ENCODE measurements at places on chromosomes 2 and 18. TPM values are rescaled to one million over a fixed set of nuclear protein-coding genes. Genes with fewer than 3 reads are reported as not detected.

Gene SERPINB7
- 116 TPM for total RNA-seq

Gene FIGN
- 1.6 TPM for total RNA-seq

Gene CAPN14
- 1.4 TPM for total RNA-seq

Gene ERBB4
- not detected for total RNA-seq

Gene FBXO41
- 2.4 TPM for total RNA-seq

Gene CRYGA
- not detected for total RNA-seq

Gene TIGD1
- total RNA-seq, result 2.8 TPM

Gene GKN2
- not detected for total RNA-seq

Gene OR6B2
- not detected for total RNA-seq

Gene FEV
- not detected for total RNA-seq

Gene DNER
- total RNA-seq, result 1.0 TPM

Gene DSG1
- total RNA-seq, result 4.4 TPM

Gene RAD51AP2
- total RNA-seq, result 0.34 TPM

Gene MROH2A
- not detected for total RNA-seq

Gene CCBE1
- total RNA-seq, result 0.28 TPM

Gene RFX8
- not detected for total RNA-seq

Gene LCT
- not detected for total RNA-seq

Gene UGT1A9
- not detected for total RNA-seq

Gene TMEM198
- total RNA-seq, result 0.36 TPM

Gene CDCA7
- total RNA-seq, result 3.8 TPM

Gene MYO7B
- total RNA-seq, result not detected

Gene CGREF1
- total RNA-seq, result 1.0 TPM

Gene RBKS
- total RNA-seq, result 1.7 TPM

Gene BCL2
- 1.8 TPM for total RNA-seq

Gene ANKRD30BL
- total RNA-seq, result not detected

Gene RGPD3
- 0.34 TPM for total RNA-seq

Gene ZNF532
- 59.9 TPM for total RNA-seq

Gene KIF5C
- total RNA-seq, result under 0.01 TPM

Gene ASIC4
- not detected for total RNA-seq

Gene MAB21L4
- total RNA-seq, result 5.9 TPM

Gene DQX1
- total RNA-seq, result 3.9 TPM

Gene IL1F10
- 0.34 TPM for total RNA-seq

Gene ACADL
- total RNA-seq, result 1.00 TPM

Gene FASTKD1
- 32.5 TPM for total RNA-seq

Measured in nasal cavity respiratory epithelium epithelial cell of viscerocranial mucosa (primary cell).